ENCODE measurements at places on chromosomes 7 and 10. TPM values are rescaled to one million over a fixed set of nuclear protein-coding genes. Genes with fewer than 3 reads are reported as not detected.

IFT22 gene
- total RNA-seq = 6.3 TPM

CTAGE4 gene
- not detected for total RNA-seq

IQUB gene
- 1.1 TPM for total RNA-seq

GRCh38 chr7:137395420-137395819, 51.9 kb upstream of the PTN start:
- no peaks in the 10 kb centered on the region for H3K27me3 ChIP-seq
- no peak for DNase-seq
- H3K36me3 ChIP-seq = no peaks in the 10 kb centered on the region

DNA sequence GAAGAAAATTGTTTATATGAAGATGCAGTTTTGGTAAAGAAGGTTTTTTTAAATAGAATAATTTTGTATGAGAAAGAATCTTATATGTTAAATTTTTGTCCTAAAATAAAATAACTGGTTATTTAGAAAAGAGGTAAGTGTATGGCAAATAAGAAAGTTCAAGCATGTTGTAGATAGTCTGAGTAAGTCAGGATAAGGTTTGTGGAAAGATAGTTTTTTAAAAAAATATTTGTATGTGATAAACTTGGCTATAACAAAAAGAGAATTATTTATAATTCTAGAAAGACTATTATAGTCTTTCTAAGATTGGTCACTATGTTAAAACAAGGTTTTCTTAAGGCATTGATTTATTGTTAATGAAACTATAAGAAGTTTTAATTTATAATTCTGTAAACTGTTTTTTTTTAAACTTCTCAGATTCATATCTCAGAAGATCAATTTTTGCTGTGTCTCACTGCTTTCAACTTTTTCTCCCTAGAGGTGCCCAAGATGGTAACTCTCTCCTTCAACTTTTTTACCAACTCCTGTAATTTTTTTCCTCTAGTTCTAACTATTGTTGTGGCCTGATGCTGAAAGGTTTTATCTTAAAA, 698.6 kb downstream of the CCSER2 start:
- no peak overlapping the region for H3K27ac ChIP-seq
- no peak for DNase-seq
- H3K4me1 ChIP-seq = no peaks in the 10 kb centered on the region
- no peaks in the 10 kb centered on the region for H3K36me3 ChIP-seq
- no peaks in the 10 kb centered on the region for H3K27me3 ChIP-seq

GRCh38 chr7:81114633-81115032, 195.8 kb upstream of the SEMA3C start:
- H3K4me3 ChIP-seq = no peak overlapping the region
- H3K27ac ChIP-seq = no peak overlapping the region
- no peaks in the 10 kb centered on the region for H3K27me3 ChIP-seq
- H3K4me1 ChIP-seq = no peaks in the 10 kb centered on the region
